ENCODE measurements at places on chromosomes 4 and X.

GRCh38 chr4:16230308-16230707 is 4.0 kb upstream of the TAPT1 start:
- no peak for DNase-seq
- H3K27ac ChIP-seq: no peak overlapping the region
- H3K36me3 ChIP-seq: no peaks in the 10 kb centered on the region
- peaks cover 15% of the 10 kb centered on the region for H3K4me1 ChIP-seq
- H3K27me3 ChIP-seq: no peaks in the 10 kb centered on the region

- H3K27ac ChIP-seq: no peak overlapping the region
- no peaks in the 10 kb centered on the region for H3K4me1 ChIP-seq
- H3K27me3 ChIP-seq: no peaks in the 10 kb centered on the region
- H3K36me3 ChIP-seq: peaks cover 3% of the 10 kb centered on the region
- no peak for DNase-seq
- no peak overlapping the region for H3K4me3 ChIP-seq
These were observed 86.8 kb downstream of the ZNF718 start for GRCh38 chr4:211033-211511.

DNA sequence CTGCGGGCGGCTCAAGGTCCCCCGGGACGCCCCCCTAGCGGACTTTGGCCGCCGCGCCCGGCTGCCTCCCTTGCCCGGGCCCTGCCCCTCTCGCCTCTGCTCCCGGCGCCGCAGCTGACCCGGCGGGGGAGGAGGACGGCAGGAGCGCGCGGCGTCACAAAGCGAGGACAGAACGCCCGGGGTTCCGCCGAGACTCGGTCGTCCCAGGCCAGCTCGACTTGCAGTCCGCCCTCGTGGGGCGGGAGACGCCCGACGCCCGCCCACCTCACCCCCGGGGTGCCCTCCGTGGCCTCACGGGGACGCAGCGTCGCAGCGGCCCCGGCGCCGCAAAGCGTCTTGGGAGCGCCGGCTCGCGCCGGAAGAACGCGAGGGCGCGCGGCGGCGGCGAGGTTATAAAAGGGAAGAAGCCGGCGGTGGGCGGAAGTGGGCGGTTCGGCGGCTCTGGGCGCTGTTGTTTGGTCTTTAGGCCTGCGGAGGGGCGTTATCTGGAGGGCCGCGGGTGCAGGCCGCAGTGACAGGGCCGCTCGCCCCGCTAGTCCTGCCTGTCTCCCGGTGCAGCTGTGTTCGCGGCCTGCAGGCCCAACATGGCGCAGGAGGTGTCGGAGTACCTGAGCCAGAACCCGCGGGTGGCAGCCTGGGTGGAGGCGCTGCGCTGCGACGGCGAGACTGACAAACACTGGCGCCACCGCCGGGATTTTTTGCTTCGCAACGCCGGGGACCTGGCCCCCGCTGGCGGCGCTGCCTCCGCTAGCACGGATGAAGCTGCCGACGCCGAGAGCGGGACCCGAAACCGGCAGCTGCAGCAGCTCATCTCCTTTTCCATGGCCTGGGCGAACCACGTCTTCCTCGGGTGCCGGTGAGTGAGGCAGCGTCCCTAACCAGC is at the start of gene CDKN2AIP:
TSS of gene CDKN2AIP (plus strand) at position 423 of the 883 bp plus-strand sequence. CDS start at position 585, 162 bp downstream.
- peak within 1 kb of the TSS; percentile 94 for H3K4me3 ChIP-seq
- H3K36me3 ChIP-seq: peaks cover 10% of the 10 kb centered on the region
- DNase-seq: peak; percentile 96
- peak within 1 kb of the TSS; percentile 99 for H3K27ac ChIP-seq
- H3K4me1 ChIP-seq: peaks cover 6% of the 10 kb centered on the region
- no peaks in the 10 kb centered on the region for H3K27me3 ChIP-seq

DNA sequence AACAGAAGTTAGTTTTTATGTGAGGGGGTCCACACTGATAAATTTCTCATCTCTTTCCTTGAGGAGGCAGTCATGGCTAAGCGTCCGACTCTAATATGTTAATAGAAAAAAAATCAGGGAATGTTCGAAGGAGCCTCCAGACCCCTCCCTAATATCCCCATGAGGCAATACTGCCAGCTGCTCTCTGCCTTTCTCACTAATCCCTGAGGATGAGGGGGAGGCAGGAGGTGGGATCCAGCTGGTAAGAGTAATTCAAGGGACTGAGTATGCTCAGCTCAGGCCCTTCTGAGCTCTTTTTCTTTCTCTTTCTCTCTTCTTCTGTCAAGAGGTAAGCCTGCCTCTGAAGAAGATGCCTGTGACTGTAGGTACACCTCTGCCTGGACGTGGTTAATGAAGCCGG is 51.7 kb downstream of the PIR start:
- DNase-seq: peak; percentile 88
- H3K36me3 ChIP-seq: no peaks in the 10 kb centered on the region
- no peak overlapping the region for H3K4me3 ChIP-seq
- H3K4me1 ChIP-seq: no peaks in the 10 kb centered on the region
- H3K27me3 ChIP-seq: no peaks in the 10 kb centered on the region

GRCh38 chrX:153476666-153477363 is 6.4 kb upstream of the HAUS7 start:
- no peaks in the 10 kb centered on the region for H3K27me3 ChIP-seq
- H3K27ac ChIP-seq: peak overlapping the region; percentile 62
- H3K4me3 ChIP-seq: no peak overlapping the region
- peaks cover 4% of the 10 kb centered on the region for H3K4me1 ChIP-seq
- no peaks in the 10 kb centered on the region for H3K36me3 ChIP-seq
- DNase-seq: peak; percentile 70

DNA sequence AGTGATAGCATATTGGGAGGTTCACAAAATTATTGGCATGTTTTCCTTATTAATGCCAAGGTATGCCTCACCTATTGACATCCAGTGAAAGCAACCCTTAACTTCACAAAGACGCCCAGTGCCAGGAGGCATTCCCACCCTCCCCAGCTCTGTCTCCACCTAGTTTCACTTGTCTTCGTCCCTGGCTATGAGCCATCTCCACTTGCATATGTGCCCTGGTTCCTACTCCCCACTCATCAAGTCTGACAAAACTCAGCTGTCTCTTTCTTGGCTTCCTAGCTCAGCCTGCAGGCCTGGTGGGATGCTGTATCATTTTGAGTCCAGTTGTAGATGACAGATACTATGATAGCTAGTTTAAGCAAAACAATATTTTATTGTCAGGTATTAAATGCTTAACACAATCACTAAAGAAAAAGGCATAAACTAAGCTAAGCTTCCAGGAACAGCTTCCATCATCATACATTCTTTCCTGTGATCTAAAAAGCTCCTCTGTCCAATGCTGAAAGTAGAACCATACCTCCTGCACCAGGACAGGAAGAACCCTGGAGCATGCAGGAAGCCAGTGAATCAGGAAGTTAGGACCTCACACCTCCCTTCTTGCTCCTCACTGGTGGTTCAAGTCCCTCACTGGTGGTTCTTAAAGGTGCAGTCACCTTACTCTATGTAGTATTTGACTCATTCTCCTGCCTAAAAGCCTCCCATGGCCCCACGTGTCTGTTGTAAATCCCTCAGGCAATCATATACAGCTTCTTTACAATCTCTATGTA is 410.3 kb upstream of the RASGEF1B start:
- no peaks in the 10 kb centered on the region for H3K27me3 ChIP-seq
- H3K36me3 ChIP-seq: no peaks in the 10 kb centered on the region
- no peak for DNase-seq
- H3K27ac ChIP-seq: no peak overlapping the region

DNA sequence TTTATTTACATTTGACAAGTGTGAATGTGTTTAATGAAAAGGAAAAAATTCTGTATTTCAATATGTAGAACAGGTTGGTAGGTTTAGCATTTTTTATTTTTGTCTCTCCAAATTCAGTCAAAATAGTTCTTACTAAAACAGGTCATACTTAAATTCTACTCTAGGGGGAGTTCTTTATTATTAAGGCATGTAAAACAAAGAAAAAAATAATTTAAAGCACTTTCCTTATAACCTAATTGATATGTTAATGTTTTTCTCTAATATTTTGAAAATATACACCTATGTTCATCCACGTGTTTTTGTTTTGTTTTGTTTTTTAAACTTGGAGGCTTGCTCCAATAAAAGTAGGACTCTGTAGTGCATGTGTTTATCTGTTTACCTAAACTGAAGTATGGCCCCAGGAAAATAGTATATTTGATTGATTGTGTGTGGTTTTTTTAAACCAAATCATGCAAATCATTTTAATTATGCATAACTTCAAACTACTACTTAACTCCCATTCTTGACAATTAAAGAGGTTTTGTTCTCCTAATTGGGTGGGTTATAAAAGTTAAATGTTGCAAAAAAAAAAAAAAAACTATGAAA is 562.7 kb downstream of the RPA4 start:
- no peaks in the 10 kb centered on the region for H3K4me1 ChIP-seq
- no peak for DNase-seq
- H3K4me3 ChIP-seq: no peak overlapping the region
- no peaks in the 10 kb centered on the region for H3K36me3 ChIP-seq

DNA sequence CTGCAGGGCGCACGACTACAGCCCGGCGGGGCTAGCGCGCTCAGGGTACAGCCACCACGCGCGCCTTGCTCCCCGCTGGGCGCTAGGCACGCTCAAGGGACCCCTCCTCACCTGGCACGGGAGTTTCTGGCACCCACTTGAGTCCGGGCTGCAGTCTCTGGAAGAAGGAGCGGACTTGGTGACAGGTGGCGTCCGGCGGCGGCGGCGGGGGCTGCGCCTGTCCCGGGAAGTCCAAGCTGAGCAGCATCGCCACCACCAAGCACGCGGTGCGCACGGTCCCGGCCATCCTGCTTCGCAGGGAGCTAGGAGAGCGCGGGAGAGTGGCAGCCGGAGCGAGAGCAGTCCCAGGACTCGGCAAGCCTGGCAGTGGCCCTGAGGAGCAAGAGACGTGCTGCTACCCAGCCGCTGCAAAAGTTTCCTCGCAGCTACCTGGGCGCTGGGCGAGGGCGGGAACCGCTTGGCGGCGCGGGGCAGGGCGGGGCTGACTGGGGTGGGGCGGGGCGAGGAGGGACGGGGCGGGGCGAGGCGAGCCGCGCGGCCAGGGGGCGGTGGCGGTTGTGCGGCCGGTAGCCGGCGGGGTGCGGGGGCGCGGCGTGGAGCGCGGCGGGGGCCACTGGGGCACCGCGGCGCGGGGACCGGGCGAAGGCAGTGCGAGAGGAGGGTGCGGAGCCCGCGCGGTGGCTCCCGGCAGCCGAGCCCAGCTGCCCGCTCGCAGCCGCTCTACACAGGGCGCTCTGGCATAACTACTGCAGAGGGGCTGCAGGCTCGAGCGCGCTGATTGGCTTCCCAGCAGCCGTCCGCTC is at the start of gene GPC3:
TSS of gene GPC3 (minus strand) at position 431 of the 803 bp plus-strand sequence.
- no peak within 1 kb of the TSS for H3K4me3 ChIP-seq
- no peaks in the 10 kb centered on the region for H3K36me3 ChIP-seq
- peaks cover 27% of the 10 kb centered on the region for H3K27me3 ChIP-seq
- H3K27ac ChIP-seq: no peak within 1 kb of the TSS

DNA sequence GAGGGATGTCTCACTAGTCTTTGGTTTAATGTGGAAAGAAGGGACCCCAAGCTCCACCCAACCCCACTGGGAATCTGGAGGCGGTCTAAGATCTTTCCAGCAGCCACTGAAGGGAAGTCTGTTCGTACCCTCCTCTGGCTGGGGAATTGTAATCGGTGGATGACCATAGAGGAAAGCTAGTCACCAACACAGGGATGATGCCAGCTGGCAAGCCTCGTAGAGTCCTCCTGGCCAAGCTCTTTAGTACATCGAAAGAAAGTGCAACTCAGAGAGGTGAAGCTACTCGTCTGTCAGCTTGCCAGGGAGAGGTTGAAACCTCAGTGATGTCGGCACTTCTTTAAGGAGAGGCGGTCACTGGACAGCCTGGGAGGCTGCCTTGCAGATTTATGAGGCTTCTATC is 58.7 kb downstream of the MAMLD1 start:
- H3K4me1 ChIP-seq: no peaks in the 10 kb centered on the region
- no peak overlapping the region for H3K4me3 ChIP-seq
- DNase-seq: peak; percentile 4
- no peaks in the 10 kb centered on the region for H3K27me3 ChIP-seq
- no peaks in the 10 kb centered on the region for H3K36me3 ChIP-seq

DNA sequence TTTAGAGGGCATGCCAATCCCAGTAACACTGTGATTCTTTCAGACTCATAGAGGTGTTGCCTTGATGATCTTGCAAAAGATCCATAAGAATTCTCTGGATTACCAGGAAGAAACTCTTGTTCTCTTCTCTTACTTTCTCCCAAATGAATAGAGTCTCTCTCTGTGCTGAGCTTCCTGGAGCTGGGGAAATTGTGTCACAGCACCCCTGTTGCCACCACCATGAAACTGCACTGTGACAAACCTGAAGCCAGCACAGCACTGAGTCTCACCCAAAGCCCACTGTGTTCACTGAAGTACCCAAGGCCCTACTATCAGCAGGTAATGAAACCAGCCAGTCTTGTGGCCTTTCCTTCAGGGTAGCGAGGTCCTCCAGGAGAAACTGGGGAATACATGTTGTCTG is 332.7 kb upstream of the FGF16 start:
- no peaks in the 10 kb centered on the region for H3K36me3 ChIP-seq
- no peak overlapping the region for H3K27ac ChIP-seq
- DNase-seq: no peak

- no peaks in the 10 kb centered on the region for H3K36me3 ChIP-seq
- no peak overlapping the region for H3K27ac ChIP-seq
- no peak for DNase-seq
- H3K27me3 ChIP-seq: no peaks in the 10 kb centered on the region
- H3K4me3 ChIP-seq: no peak overlapping the region
- no peaks in the 10 kb centered on the region for H3K4me1 ChIP-seq
These were observed 87.9 kb downstream of the LRRC66 start for GRCh38 chr4:51932261-51932660.

DNA sequence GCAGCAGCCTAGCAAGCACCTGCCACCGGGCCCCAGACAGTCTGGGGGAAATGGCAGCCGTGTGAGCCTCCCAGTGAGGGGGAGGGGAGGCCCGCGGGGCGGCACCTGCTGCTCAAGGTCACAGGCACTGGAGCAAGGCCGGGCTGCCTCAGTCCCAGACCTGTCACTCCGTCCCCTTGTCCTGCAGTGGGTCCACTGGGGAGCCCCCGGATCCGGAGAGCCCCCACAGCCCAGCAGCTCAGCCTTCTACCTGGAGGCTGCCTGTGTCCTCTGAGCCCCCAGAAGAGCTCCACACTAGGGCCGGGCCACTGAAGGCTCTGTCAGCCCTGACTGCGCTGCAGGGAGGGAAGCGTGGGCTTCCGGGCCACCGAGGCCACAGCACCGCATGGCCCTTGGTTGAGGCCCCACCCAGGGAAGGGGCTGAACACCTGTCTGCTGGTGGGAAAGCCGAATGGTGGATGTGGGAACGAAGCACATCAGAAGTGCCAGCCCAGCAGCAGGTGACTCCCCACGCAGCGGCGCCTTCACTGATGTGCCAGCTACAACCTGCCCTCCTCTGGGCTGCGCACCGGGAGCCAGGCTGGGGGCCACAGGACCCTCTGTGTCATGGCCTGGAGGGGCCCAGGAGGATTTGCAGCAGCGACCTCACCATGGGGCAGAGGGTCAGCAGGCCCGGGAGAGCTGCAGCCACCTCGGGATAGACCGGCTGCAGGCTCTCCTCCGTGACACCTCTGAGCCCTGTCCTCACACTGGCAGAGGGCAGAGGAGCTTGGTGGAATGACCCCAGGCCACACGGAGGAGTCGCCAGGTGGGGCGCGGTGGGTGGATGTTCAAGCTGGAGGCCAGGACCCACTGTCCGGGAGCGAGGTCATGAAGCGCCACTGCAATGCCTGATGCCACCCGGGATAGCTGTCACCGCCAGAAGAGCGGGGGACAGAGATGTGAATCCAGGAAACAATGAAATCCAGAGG is 35.0 kb upstream of the MXD4 start:
- no peaks in the 10 kb centered on the region for H3K36me3 ChIP-seq
- no peaks in the 10 kb centered on the region for H3K4me1 ChIP-seq
- DNase-seq: no peak
- H3K27me3 ChIP-seq: no peaks in the 10 kb centered on the region
- no peak overlapping the region for H3K4me3 ChIP-seq
- H3K27ac ChIP-seq: no peak overlapping the region

GRCh38 chr4:34182306-34182705 is 2062.0 kb downstream of the ARAP2 start:
- no peak overlapping the region for H3K4me3 ChIP-seq
- no peaks in the 10 kb centered on the region for H3K4me1 ChIP-seq
- DNase-seq: peak; percentile 63
- no peaks in the 10 kb centered on the region for H3K36me3 ChIP-seq

Data from lung (tissue), 17 donors.